Activated naive CD4-positive, alpha-beta T cell treated with anti-CD3 and anti-CD28 coated beads, Interleukin-2, amount 50 U/mL, for 16 hours (primary cell): ENCODE measurements at places on chromosomes 3 and 15.

DNA sequence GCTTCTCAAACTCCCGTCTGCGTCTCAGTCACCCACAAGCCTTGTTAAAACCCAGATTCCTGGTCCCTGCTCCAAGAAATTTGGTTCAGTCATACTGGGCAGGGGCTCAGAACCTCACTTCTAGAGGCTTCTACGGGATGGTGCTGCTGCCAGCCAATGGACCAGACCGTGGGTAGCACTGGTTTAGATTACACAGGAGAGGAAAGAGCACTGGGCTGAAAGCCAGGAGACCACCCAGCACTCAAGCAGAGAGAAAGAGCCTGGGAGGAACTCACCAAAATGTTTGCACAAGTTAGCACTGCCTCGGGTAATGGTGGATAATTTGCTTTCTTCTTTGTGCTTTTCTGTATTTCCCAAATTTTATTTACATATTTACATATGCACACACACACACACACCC, 46.9 kb upstream of the MUC13 start:
- DNase-seq, result no peak

- no peak for DNase-seq
Observed at GRCh38 chr3:27311400-27311799, 57.8 kb downstream of the NEK10 start.

DNA sequence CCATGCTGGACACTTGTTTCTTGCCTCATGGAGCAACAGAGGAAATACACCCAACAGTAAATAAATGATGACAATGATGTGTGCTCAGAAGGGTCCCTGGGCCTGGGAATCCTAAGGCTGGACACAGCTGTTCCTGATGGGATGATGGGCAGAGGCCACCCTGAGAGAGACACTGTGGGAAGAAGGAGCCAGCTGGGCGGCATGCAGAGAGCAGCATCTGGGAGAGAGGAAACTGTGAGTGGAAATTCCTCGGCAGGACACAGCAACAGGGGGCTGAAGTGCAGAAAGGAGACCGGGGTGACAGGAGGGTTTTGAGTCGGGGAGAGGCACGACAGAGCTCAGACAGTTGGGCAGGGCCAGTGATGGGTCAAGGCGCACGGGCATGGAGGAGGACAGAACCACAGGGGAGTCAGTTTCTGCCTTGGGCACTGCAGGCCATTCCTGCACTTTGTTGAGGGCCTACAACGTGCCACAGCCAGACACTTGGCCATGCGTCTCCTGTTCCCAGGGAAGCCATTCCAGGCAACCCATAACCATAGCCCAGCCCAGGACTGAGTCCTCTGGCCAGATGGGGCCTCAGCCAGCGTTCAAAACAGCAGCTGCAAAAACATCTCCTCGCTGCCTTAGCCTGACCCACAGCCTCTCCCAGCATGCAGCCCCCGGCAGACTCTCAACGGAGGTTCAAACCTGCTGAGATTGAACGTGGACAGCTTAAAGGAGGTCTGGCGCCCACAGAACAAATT, 36.7 kb upstream of the SLC6A1 start:
- no peak for DNase-seq

- DNase-seq, result no peak
Observed at GRCh38 chr15:71945012-71945411, 134.7 kb downstream of the NR2E3 start.

GRCh38 chr15:41939986-41940385, 32.4 kb downstream of the EHD4 start:
- no peak for DNase-seq

DNA sequence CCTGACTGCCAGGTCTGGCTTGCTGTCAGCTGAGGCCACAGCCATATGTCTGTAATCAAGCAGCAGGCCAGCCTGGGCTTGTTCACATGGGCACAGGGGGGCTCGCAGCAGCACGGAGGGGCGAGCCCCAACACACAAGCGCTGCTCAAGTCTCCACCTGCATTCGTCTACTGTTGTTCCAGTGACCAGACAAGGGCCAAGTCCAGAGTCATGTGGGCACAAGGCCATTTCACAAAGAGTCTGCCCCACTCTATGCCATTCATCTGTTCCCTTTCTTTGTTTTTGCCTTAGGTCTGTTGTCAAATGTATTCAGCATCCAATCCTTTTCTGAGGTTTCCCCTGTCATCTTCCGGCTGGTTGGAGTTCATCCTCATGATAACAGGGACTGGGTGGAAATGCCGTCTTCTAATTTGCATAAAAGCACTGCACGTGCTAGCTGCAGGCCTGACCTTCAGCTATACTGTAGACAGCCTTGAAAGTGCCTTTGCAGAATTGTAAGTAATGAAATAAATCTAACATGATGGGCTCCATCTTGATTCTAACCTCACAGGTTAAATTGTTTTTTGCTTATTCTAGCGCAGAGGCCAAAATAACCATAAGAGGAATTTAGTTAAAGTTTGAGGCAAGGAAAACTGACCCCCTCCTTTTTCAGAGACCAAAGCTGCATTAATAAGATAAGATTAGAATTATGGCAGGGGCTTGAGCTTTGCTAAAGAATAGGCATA, 28.6 kb upstream of the KBTBD12 start:
- DNase-seq, result no peak

GRCh38 chr3:58719684-58720083, 53.1 kb upstream of the FAM3D start:
- DNase-seq, result no peak

- no peak for DNase-seq
Observed at GRCh38 chr3:10305331-10305902, 12.7 kb upstream of the GHRL start.

DNA sequence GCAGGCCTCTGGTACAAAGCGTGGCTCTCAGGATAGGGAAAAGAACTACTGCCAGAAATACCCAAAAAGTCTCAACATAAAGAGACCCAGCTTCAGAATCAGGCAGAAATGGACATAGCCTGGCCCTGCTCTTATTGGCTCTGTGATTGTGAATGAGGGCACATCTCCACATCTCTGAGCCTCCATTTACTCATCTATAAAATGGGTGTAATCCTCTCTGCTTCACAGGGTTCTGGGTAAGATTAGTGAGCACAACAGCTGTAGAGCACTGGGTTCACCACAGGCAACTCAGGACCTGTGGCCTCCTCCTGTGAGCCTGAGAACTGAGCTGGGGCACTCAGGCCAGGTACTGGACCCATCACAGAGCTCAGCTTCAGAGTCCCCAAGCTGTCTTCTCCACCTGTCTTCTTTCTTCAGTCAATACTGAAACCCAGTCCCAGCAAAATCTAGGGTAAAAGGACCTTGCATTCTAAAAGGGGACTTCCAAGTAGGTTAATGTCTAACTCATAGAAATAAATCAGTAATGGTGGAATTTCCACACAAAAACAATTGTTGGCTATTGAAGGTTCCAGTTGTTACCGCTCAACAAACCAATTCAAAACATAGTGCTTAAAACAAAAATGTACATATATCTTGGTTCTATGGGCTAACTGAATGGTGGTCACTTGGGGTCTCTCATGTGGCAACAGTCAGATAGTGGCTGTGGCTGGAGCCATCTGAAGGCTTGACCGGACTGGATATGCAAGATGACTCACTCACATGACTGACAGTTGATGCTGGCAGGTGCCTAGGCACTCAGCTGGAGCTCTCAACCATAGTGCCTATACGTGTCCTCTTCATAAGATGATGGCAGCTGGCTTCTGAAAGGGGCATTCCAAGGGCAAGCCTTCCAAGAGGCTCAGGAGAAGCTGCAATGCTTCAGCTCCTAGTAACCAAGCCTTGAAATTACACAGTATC, 47.3 kb downstream of the TRIM42 start:
- DNase-seq, result no peak

DNA sequence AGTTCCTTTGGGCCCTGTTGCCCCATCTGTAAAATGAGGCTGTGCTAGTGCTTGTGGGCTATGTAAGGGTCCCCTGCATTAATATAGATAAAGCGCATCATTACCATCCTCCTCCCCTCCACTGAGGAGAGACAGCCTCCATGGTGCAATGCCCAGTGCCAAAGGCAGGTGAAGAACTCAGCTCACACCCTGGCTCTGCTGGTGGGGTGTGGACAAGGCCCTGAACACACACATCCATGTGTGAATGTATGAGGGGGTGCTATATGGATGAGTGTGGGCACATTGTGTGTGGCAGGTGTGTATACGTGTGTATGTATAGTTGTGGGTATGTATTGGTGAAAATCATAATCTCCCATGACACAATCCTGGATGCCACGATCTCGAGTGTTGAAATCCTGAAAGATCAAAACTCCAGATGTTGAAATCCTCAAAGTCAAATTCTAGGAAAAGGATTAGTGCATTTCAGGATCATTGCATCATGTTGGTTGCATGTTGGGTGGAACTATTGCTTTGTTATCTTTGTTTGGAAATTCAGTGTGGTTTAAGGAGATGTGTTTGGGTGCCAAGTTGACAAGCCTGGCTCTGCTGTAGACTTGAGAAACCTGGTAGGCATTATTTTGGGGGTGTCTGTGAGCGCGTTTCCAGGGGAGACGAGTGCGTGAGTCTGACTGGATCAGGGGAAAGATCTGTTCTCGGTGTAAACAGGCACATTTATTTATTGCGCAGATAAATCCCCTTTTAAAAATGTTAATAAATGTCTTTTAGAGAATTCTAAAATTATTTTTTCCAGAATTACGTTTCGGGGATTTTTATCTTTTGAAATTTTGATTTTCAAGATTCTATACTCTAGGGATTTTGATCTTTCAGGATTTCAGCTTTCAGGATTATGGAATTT, 42.0 kb upstream of the SEC61A1 start:
- DNase-seq, result no peak

GRCh38 chr3:5201536-5201935, 14.0 kb downstream of the EDEM1 start:
- no peak for DNase-seq

- DNase-seq, result no peak
Observed at GRCh38 chr15:33016405-33017024, 178.0 kb downstream of the FMN1 start.

- no peak for DNase-seq
Observed at GRCh38 chr3:174116421-174116820, 718.9 kb downstream of the NLGN1 start.

DNA sequence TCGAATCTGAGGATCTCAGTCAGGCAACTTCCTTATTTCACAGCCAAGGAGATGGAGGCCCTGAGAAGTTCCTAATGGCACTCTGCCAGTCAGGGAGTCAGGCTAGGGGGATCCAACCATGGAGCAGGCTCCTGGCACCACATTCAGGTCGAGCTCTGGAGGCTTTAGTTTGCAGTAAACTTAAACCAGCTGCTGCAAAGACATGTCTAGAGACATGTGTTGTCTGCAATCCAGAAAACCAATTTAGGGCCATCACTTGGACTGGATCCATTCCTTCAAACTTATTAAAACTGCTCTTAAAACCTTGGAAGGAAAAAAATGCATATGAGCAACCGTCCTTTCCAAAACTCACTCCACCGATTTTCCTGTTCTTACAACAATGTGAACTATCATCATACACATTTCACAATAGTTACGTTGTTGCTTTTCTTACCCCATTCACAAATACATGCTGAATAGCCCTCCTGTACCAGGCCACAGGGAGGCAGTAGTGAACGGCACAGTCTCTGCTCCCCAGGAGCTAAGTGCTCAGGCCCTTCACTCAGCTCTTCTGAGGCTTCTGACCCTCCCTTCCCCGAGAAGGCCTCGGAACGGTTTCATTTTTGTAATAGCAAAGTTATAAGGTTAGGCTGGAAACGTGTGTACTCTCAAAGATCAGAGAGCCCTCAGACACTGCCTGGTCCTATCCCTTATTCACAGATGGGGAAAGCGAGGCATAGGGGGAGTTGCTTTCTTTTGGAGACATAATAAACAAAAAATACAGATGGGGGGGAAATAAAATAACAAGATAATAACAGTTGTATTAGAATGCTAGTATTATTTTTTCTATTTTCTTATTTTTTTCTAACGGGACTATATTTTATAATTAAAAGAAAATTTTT, 20.1 kb downstream of the RFT1 start:
- peak; percentile 45 for DNase-seq

DNA sequence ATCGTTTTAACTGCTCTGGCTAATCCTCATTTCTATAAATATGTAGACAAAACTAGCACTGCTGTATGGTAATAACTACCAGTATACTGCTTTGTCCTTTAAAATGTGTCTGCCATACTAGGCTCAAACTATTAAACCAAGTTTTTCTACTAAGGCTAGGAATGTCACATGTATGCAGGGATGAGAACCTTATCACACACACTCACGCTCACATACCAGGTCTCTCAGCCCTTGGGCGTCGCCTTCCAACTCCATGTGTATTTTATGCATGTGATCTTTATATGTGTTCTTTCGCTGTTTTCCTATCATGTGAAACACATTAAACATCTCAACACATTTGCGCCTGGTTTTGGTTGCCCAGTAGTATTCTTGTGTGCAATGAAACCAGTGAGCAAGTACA, 32.6 kb downstream of the ATP2C1 start:
- no peak for DNase-seq

DNA sequence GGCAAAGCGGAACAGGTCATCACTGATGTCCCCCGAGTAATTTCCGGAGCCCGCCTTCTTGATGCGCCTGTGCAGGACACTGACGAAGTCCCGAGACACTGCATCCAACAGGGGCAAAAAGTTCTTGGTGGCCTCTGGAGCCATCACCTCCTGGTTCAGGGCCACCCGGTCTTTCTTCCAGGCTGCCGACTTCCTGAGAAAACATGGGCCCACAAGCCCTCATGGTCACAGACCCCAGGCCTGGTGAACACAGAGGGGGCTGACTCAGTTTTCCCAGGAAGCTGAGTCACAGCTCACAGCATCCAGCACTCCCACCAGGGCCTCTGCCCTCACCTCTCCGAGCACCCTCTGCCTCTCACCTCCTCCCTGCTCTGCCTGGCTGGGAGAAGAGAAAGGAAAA, 22.4 kb downstream of the CYP11A1 start:
- no peak for DNase-seq

DNA sequence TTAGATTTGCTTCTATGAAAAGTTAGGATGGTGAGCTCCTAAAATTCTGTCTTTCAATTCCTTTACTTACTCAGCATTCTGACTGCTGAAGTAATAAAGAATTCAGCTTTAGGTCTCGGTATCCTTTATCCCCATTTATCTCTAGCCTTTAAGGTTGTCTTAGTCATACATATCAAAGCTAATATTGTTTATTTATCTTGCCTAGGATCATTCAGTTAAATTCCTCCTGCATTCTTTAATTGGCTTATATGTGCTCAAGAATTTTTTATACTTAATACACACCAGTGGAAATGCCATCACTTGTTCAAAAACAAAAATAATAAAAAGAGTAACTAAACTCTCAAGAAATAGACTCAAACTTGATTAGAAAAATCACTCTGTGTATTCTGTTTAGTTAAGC, 507.0 kb downstream of the ZPLD1 start:
- DNase-seq, result no peak
